ENCODE measurements at places on chromosomes 13 and 19.

DNA sequence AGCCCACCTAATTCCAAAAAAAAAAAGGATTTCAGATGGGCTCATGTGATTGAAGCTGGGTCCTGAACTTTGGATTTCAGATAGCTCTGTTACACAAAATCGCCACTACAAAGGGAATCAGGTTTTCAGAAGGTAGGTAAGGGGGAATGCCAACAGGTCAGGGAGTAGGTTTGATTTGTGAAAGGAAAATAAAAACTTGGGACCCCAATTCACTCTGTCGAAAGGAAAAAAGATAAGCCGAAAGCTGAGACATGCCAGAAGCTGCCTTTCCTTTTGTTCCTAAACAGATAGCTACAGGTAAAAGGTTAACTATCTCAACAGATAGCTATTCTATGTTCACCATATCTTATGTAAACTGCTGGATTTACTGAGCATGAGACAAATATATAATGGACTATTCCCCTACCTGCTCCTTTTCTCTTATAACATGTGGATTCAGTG lies 4.0 kb downstream of the KRTDAP start:
- no peak for DNase-seq

- no peak for DNase-seq
Measured at GRCh38 chr13:57424379-57424778, 207.2 kb upstream of the PCDH17 start.

GRCh38 chr19:33412601-33413425 lies 39.3 kb downstream of the CEBPG start:
- DNase-seq, result no peak

GRCh38 chr19:38006361-38007045 lies 99.5 kb downstream of the SIPA1L3 start:
- no peak for DNase-seq

DNA sequence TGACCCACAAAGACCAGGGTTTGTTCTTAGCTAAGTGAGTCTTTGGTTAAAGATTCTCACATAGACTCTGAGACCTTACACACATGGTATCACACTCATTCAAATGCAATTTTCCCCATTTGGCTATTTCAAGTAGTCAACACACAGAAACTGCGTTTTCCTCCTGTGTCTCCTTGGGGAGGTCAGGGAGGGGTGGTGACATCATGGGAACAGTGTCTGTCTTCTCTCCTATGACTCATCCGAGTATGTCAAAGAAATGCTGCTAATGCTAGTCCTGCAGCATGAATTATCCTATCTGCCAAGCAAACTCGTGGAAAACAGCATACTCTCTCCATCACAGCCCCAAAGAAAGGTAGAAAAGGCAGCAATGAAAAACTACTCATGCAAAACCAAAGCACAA lies 100.2 kb downstream of the ENOX1 start:
- DNase-seq, result no peak

DNA sequence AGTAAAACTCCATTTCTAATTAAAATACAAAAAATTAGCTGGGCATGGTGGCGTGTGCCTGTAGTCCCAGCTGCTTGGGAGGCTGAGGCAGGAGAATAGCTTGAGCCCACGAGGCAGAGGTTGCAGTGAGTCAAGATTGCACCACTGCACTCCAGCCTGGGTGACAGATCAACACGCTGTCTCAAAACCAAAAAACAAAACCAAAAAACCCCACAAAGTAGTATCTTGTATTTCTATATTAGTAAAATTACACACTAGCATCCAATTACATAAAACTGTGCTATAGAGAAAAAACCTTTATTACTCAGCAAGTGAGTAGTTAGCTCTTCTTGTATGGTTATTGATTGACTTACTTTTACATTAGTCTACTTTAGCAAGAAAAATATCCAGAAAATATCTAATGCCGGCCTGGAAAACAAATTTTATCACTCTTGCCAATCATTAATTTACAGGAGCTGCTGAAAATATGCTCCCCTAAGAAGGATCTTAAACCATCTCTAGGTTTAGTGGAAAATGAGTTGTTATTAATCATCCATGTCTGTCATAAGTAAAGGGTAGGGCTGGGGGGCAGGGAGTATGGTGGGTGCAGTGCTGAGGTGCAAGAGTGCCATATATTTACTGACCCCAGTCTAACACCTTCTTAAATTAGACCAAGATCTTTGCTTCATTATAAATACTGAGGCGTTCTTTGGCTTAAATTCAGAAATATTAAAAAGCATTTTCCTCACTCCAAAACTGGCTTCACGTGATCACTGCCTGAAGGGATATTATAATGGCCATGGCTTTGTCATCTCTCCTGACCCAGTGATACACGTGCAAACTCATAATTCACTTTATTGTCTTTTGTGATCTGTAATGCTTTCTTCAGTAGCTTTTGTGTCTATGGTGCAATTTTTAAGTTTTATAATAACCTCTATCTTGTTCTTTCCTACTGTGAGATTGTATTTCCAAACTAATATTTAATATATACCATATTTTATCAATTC lies 44.1 kb downstream of the UBL3 start:
- DNase-seq, result peak; percentile 45

GRCh38 chr19:45927565-45928261 lies 13.1 kb upstream of the NANOS2 start:
- DNase-seq, result peak; percentile 84

All from activated CD4-positive, alpha-beta T cell treated with anti-CD3 and anti-CD28 coated beads, Interleukin-2, amount 50 U/mL, for 48 hours (primary cell).